ENCODE measurements at places on chromosomes 11 and 22.

GRCh38 chr22:50303848-50304527, 3.5 kb downstream of the PLXNB2 start:
- DNase-seq: peak; percentile 25

DNA sequence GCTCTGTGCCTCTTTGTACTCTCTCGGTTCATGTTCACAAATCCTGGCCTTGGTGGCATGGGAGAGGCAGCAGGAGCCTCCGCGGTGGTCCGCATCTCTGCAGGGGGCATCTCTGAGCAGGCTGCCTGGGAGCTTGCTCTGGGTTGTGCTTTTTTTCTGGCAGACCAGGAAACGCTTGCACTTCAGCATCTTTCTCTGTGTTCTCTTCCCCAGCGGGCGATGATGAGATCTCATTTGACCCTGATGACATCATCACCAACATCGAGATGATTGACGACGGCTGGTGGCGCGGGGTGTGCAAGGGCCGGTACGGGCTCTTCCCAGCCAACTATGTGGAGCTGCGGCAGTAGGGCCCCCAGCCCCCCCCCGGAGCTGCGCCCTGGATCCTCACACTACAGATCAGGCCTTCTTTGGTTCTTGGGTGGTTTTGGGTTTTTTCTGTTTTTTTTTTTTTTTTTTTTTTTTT, 36.5 kb downstream of the CTTN start:
- DNase-seq: no peak

DNA sequence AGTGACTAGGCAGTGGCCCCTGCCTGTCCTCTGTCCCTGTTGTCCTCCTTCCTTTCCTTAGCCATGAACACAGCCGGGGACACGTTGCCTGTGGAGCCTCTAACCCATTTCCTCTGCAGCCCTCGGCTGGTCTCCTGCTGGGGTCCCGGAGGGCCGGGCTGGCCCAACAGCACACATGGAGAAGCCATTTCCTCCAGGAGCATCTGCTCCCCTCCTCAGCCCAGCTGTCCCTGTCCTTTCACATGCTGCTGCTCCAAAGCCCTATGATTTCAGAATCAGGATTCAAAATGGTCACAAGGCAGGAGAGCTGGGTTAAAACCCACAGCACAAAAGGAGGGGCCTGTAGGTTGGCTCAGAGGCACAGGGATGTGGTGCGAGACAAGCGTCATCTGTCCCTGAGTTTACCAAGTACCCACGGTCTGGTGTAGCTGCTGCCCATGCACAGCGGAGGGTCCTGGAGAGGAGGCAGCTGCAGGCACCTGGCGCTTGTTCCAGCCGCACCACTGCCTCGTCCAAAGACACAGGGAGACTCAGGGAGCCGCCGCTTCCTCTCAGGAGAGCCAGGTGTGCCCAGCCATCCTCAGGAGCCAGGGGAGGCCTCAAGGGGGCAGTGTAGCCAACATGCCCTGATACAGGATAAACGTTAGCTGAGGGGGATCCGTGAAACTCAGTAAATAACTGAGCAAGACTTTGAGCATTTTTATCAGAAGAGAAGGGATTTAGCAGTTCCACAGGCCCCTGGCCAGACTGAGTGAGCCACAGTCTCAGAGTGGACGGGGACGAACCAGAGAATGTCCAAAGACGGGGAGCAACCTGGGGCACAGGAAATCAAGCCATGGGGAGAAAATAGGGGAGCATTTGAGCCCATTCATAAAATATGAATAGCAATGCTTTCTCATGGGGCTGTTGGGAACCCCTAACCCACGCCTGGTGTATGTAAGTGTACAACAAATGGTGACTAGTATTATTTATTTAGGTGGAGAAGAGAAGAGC, 3.9 kb upstream of the VSIG10L2 start:
- peak; percentile 27 for DNase-seq

- DNase-seq: no peak
These were observed 29.6 kb upstream of the PRAME start for GRCh38 chr22:22588485-22589164.

GRCh38 chr11:61004761-61005181, 33.3 kb downstream of the CD6 start:
- peak; percentile 53 for DNase-seq

DNA sequence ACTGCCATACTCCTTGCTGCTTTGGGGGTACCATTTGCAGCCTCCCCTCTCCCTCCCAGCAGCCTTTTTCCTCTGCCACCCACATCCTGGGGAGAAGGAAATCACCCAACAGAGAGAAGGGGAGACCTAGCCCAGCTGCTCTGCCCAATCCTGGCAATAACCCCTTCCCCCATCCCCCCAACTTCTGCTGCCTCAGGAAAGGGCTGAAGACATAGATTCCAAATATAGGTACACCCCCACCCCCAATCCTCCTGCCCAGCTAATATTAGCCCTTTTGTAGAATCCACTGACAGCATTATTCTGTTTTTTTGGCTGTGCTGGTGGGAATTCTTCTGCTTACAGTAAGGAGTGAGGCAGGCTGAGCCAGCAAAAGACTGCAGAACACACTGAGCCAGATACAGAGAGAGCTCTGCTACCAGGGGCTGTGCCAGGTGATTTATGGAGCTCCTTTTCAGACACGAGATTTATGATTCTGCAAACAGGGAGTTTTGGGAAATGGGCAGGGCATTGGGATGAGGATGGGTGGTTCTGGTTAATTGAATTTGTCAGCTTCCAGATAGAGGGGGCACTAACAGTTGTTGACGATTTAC, 164.0 kb downstream of the TENM4 start:
- no peak for DNase-seq

GRCh38 chr11:41102471-41102870, 357.0 kb downstream of the LRRC4C start:
- DNase-seq: no peak

GRCh38 chr11:103942646-103943045, 93.8 kb upstream of the DDI1 start:
- DNase-seq: no peak

GRCh38 chr11:73950869-73951710, at the start of gene DNAJB13:
DNAJB13 (plus strand) TSS chr11:73951026; CDS start chr11:73951070, 44 bp downstream.
- peak; percentile 21 for DNase-seq

DNA sequence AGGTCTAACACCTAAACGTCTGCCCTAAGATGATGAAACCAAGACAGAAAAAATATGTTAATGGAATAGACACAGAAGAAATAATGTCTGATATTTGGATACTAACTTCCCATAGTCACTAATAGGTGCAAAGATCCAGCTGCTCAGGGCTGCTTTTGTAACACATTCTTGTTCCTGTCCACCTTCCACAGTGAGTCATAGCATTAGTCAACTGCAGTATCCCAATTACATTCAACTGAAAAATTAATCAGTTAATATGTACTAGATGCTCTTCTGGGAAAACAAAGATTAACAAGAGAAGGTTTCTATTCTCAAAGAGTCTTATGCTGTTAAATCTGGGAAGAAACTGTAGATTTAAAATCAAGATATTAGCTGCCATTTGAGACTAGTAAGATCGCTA, 47.6 kb downstream of the HEPHL1 start:
- DNase-seq: no peak

DNA sequence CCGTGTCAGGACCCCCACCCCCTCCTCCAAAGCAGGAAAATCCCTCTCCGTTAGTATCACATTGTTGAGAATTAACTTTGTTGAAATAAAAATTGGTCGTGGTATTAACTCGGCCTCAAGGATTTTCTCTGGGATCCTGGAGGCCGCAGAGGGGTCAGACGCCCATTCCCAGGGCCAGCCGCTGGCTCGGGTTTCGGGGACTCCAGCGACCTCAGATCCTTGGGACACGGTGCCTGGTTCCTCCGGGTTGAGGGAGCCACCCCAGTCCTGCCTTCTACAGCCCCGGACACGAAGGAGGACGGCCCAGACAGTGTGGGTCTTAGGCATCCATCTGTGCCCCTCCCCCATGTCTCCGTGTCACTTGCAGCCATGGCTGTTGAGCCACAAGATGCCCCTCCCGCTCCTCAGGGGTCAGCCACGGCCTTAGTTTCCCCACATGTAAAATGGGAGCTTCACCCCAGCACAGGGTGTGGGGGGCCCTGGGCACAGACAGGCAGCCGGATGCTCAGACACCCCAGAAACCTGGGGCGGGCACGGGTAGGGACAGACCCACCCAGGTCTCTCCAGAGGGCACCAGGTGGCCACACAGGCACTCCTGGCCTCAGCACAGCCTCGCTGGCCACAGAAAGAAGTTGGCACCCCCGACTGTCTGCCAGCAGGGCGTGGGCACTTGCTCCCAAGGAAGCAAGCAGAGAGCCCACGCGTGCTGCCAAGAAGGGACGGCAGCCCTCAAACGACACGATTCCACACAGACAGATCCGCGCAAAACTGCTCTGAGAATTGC, 15.5 kb downstream of the GP1BB start:
- no peak for DNase-seq

- no peak for DNase-seq
These were observed 591.2 kb downstream of the INSC start for GRCh38 chr11:15705891-15706290.

GRCh38 chr22:33341611-33342010, 283.4 kb upstream of the SYN3 start:
- no peak for DNase-seq

Data from CD4-positive, alpha-beta T cell treated with Interleukin-12 subunit alpha and Interleukin-12 subunit beta, for 1 hour (primary cell).